HepG2 (cell line): ENCODE measurements at places on chromosomes 6 and 20.

DNA sequence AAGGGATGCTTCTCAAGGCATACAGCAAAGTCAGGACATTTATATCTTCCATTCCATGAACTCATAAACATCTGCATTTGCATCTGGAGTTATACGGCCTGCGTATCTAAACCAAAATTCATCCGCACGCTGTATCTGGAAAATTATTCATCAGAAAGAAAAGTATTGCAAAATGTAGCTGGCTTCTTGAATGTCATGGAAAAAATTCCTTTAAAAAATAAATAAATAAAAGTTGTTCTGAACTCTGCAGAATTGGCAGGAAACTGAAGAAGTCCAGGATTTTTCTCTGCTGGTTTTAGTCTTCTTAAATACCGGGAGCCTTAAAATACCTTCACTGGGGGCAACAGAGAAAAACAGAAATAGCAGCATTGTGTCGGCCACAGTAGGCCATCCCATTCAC lies 23.7 kb upstream of the FOXF2 start:
- no peaks in the 10 kb centered on the region for H3K4me1 ChIP-seq
- H3K36me3 ChIP-seq: no peaks in the 10 kb centered on the region
- no peak overlapping the region for H3K27ac ChIP-seq
- peaks cover 51% of the 10 kb centered on the region; the same call in 2 of the 3 replicates for H3K27me3 ChIP-seq

GRCh38 chr6:73382462-73383113 lies 12.0 kb upstream of the DDX43 start:
- no peak overlapping the region for H3K4me3 ChIP-seq
- no peaks in the 10 kb centered on the region for H3K27me3 ChIP-seq
- no peaks in the 10 kb centered on the region for H3K36me3 ChIP-seq
- no peak overlapping the region for H3K27ac ChIP-seq
- DNase-seq: no peak

DNA sequence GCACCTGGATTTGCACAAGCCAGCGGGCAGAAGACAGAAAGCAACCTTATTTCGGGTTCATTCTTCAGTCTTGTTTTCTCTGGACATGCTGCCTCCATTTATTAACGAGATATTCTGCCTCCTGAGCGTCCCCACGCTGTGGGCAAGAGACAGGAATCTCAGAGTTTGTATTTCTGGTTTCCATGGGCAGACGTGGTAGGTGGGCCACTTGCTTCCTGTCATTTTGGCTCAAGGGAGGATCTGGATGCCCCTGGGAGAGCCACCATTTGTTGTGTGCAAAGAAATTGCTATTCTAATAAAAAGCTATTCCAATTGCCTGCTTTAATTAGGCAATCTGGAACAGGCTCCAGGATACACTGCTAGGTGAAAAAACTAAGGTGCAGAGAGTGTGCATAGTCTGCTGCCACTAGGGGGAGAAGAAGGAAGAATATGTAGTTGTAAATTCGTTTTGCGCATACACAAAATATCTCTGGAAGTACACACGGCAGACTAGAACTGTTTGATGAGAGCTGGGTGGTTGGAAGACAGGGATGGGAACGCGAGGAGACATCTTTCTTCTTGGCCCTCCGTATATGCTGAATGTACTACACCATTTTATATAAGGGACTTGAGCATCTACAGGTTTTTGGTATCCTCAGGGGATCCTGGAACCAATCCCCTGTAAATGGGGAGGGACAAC lies 30.1 kb upstream of the SLC16A10 start:
- H3K4me3 ChIP-seq: no peak overlapping the region
- H3K36me3 ChIP-seq: no peaks in the 10 kb centered on the region
- peak; percentile 32 for DNase-seq
- H3K27me3 ChIP-seq: no peaks in the 10 kb centered on the region
- H3K27ac ChIP-seq: no peak overlapping the region

GRCh38 chr6:9801249-9801754 lies 613.6 kb downstream of the TFAP2A start:
- no peak for DNase-seq
- no peak overlapping the region for H3K4me3 ChIP-seq
- no peaks in the 10 kb centered on the region for H3K4me1 ChIP-seq
- H3K27me3 ChIP-seq: no peaks in the 10 kb centered on the region

GRCh38 chr20:59456342-59457279 lies 147.7 kb upstream of the PHACTR3 start:
- DNase-seq: no peak
- no peaks in the 10 kb centered on the region for H3K4me1 ChIP-seq
- no peak overlapping the region for H3K4me3 ChIP-seq
- H3K36me3 ChIP-seq: no peaks in the 10 kb centered on the region
- H3K27ac ChIP-seq: no peak overlapping the region
- peaks cover 68% of the 10 kb centered on the region for H3K27me3 ChIP-seq

DNA sequence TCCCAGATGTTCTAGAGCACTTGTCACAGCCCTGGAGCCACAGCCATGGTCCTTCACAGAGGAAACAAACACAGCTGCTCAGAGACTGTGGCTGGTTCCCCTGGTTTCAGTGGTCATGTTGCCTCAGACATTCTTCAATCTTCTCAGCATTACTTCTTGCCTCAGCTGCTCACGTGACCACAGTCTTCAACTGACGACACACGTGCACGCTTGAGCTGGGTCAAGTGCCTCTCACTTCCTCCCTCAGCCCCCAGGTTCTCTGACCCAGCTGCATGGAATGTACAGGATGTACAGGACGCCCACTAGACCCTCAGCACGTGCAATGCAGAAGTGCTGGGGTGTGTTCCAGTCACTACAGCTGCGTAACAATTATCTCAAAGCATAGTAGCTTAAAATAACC lies 159.8 kb upstream of the GGTLC1 start:
- H3K36me3 ChIP-seq: no peaks in the 10 kb centered on the region
- H3K27me3 ChIP-seq: no peaks in the 10 kb centered on the region; the same call in 2 of the 3 replicates
- DNase-seq: no peak
- H3K4me3 ChIP-seq: no peak overlapping the region

- no peaks in the 10 kb centered on the region for H3K36me3 ChIP-seq
- no peaks in the 10 kb centered on the region for H3K27me3 ChIP-seq
- H3K4me3 ChIP-seq: no peak overlapping the region
- no peaks in the 10 kb centered on the region for H3K4me1 ChIP-seq
- no peak for DNase-seq
These were observed 6.4 kb upstream of the MTRES1 start for GRCh38 chr6:107021446-107022185.

- H3K36me3 ChIP-seq: no peaks in the 10 kb centered on the region
- H3K27me3 ChIP-seq: no peaks in the 10 kb centered on the region
- no peaks in the 10 kb centered on the region for H3K4me1 ChIP-seq
- H3K27ac ChIP-seq: no peak overlapping the region
- no peak for DNase-seq
- no peak overlapping the region for H3K4me3 ChIP-seq
These were observed 175.9 kb upstream of the GJE1 start for GRCh38 chr6:141956868-141957267.

GRCh38 chr6:13009031-13009430 lies 292.5 kb downstream of the PHACTR1 start:
- H3K36me3 ChIP-seq: no peaks in the 10 kb centered on the region

- no peak for DNase-seq
- no peak overlapping the region for H3K27ac ChIP-seq
- H3K4me1 ChIP-seq: no peaks in the 10 kb centered on the region
These were observed 183.6 kb downstream of the GJA1 start for GRCh38 chr6:121619013-121619412.

GRCh38 chr6:43717822-43718221 lies 30.2 kb upstream of the MRPS18A start:
- DNase-seq: no peak
- H3K36me3 ChIP-seq: no peaks in the 10 kb centered on the region
- peaks cover 4% of the 10 kb centered on the region; the same call in 1 of the 2 replicates for H3K27me3 ChIP-seq

GRCh38 chr6:54775576-54775975 lies 71.0 kb upstream of the FAM83B start:
- H3K27me3 ChIP-seq: no peaks in the 10 kb centered on the region
- H3K4me3 ChIP-seq: no peak overlapping the region
- no peak overlapping the region for H3K27ac ChIP-seq
- DNase-seq: no peak

GRCh38 chr6:134928151-134928900 lies 21.6 kb downstream of the ALDH8A1 start:
- no peaks in the 10 kb centered on the region for H3K36me3 ChIP-seq
- H3K27ac ChIP-seq: no peak overlapping the region
- no peak for DNase-seq
- no peaks in the 10 kb centered on the region for H3K27me3 ChIP-seq
- no peak overlapping the region for H3K4me3 ChIP-seq

- peaks cover 7% of the 10 kb centered on the region; the same call in 1 of the 2 replicates for H3K4me1 ChIP-seq
- DNase-seq: no peak
- H3K4me3 ChIP-seq: no peak overlapping the region
- peaks cover 15% of the 10 kb centered on the region for H3K27me3 ChIP-seq
- H3K36me3 ChIP-seq: no peaks in the 10 kb centered on the region
These were observed 42.2 kb downstream of the SUN5 start for GRCh38 chr20:32962053-32962452.

- H3K27me3 ChIP-seq: no peaks in the 10 kb centered on the region
- peaks cover under 1% of the 10 kb centered on the region; the same call in 1 of the 2 replicates for H3K36me3 ChIP-seq
- no peak overlapping the region for H3K27ac ChIP-seq
- H3K4me3 ChIP-seq: no peak overlapping the region
These were observed 336 bp upstream of the LY6G5C start for GRCh38 chr6:31681135-31681671.

GRCh38 chr6:5007531-5007930 lies 3.7 kb upstream of the RPP40 start:
- H3K4me1 ChIP-seq: peaks cover 26% of the 10 kb centered on the region
- 0 out of 3 replicates have a peak, but pooled peaks cover 2% of the 10 kb centered on the region for H3K36me3 ChIP-seq
- no peak overlapping the region for H3K27ac ChIP-seq
- H3K27me3 ChIP-seq: no peaks in the 10 kb centered on the region
- no peak for DNase-seq

GRCh38 chr6:51282026-51282425 lies 463.4 kb downstream of the TFAP2B start:
- DNase-seq: no peak
- no peaks in the 10 kb centered on the region for H3K4me1 ChIP-seq
- no peak overlapping the region for H3K27ac ChIP-seq
- no peaks in the 10 kb centered on the region for H3K36me3 ChIP-seq
- no peaks in the 10 kb centered on the region for H3K27me3 ChIP-seq
- no peak overlapping the region for H3K4me3 ChIP-seq

DNA sequence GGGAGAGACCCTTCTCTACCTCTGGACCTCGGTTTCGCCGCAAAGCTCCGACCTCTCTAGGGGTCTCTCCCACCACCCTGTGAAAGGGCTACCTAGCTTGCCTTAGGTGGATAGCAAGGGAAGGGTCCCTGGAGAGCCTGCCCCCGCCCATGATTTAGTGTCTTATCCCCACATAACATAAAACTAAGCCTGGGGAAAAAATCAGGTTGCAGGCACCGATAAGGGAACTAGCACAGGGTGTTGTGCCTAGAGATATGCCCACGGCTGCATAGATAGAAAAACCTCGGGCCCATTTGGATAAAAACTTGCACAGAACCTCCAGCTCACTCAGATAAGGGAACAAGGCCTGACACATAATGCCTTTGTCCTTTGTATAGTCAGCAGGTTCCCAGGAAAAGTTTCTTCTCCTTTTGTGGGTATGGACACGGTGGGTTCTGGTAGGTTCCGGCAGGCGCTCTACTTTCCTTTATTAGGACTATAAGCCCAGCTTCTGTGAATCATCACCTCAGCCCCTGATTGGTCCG lies 846 bp downstream of the ZSCAN31 start:
- H3K4me3 ChIP-seq: peak overlapping the region; percentile 80
- peak overlapping the region; percentile 96 for H3K27ac ChIP-seq
- H3K36me3 ChIP-seq: no peaks in the 10 kb centered on the region
- peaks cover 25% of the 10 kb centered on the region for H3K4me1 ChIP-seq
- DNase-seq: no peak

GRCh38 chr6:6461138-6461537 lies 127.4 kb upstream of the LY86 start:
- H3K27ac ChIP-seq: no peak overlapping the region
- no peak for DNase-seq
- H3K36me3 ChIP-seq: no peaks in the 10 kb centered on the region
- H3K27me3 ChIP-seq: no peaks in the 10 kb centered on the region
- no peaks in the 10 kb centered on the region for H3K4me1 ChIP-seq

DNA sequence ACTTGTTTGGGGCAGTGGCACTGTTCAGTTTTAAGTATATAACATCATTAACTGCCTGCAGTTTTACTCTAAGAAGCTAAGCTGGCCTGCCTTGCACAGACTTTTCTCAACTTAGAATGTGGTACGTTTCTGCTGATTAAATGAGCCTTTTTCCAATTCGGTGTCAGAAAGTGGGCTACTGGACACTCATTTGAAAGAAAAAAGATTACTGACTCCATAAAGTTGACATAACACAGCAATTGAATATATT lies 2.1 kb downstream of the ZMYND8 start:
- DNase-seq: no peak
- H3K4me3 ChIP-seq: peak overlapping the region; percentile 72
- peaks cover 78% of the 10 kb centered on the region for H3K4me1 ChIP-seq
- peak overlapping the region; percentile 99 for H3K27ac ChIP-seq

- H3K4me3 ChIP-seq: no peak overlapping the region
- no peaks in the 10 kb centered on the region for H3K4me1 ChIP-seq
- no peaks in the 10 kb centered on the region for H3K27me3 ChIP-seq
- H3K36me3 ChIP-seq: no peaks in the 10 kb centered on the region
- H3K27ac ChIP-seq: no peak overlapping the region
These were observed 193.9 kb downstream of the ZNF217 start for GRCh38 chr20:53399592-53400335.

DNA sequence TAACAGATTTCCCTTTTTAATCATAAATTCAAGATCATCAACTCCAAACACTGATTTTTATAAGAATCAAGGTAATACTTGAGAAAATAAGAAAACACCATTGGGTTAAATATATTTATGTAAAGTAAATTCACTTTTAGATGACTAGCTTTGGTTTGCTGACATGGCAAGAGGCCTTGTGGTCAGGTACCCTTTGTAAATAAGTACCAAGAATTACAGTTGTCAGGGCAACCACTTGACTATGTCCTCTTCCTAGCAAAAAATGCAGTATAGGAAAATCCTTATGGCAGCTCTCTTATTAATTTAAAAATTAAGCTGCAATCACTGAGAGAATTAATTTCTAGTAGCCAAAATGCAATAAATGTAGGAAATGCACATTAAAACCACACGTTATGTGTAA lies 153.8 kb downstream of the INSM1 start:
- H3K36me3 ChIP-seq: peaks cover 8% of the 10 kb centered on the region
- DNase-seq: no peak
- peaks cover 15% of the 10 kb centered on the region for H3K4me1 ChIP-seq
- no peak overlapping the region for H3K4me3 ChIP-seq
- no peaks in the 10 kb centered on the region for H3K27me3 ChIP-seq
- H3K27ac ChIP-seq: no peak overlapping the region
